ENCODE measurements at places on chromosomes 5 and 9.

GRCh38 chr9:116900543-116900942 lies 213.4 kb downstream of the TRIM32 start:
- no peak for DNase-seq

DNA sequence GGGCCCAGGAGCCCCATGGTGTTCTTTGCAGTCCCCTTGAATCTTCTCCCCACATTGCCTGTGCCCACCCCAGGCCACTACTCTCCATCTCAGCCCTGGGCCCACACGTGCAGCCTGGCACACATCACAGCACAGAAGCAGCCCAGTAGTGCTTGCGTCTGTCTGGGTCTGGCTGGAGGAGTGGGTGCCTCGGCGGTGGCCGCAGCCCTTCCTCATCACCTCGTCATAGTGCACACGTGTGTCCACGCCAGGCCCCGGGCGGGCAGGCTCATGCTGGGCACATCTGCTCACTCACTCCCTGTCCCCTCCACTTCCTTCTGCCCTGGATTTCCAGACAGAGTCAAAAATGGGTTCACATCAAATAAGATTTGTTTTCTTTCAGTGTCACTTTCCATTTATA lies 33.3 kb downstream of the FGF1 start:
- no peak for DNase-seq

GRCh38 chr5:142309747-142310318 lies 15.0 kb downstream of the SPRY4 start:
- no peak for DNase-seq

- DNase-seq, result no peak
These were observed 16.1 kb downstream of the PCSK5 start for GRCh38 chr9:75906531-75906930.

GRCh38 chr5:119273391-119273839 lies 82.4 kb upstream of the TNFAIP8 start:
- DNase-seq, result no peak

DNA sequence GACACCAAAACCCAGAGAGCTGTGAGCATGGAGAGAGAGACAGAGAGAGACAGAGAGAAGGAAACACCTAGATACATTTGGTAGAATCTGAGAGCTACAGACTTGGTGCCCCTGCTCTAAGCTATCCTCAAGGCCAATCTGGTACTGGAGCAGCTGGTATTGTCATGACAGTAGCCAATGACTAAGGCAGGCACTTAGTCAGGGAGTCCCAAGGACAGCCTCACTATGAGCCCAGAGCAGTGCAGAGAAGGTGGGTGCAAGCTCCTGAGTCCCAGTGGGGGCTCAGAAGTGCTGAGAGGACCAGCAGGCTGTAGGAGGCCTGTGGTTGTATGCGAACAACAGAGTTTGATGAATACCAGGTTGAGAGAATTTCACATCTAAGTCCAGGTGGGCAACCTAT lies 300.4 kb upstream of the ZNF608 start:
- no peak for DNase-seq

DNA sequence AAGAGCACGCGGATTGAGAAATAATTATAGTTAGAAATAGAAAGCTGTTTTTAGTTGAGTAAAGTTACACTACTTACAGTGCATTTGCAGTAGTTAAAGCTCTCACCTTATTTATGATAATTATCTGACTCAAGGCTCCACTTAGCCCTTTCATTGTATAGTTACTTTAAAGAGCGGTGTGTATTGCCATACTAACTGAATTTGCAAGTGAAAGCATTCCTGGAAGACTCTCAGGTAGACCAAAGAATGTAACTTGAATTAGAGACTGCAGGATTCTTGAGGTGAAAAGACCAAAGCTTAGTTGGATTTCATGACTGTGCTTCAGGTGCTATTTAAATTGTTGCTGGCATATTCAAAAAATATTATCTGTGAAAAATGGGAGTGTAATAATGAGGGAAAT lies 4.2 kb upstream of the RASA1 start:
- DNase-seq, result no peak

DNA sequence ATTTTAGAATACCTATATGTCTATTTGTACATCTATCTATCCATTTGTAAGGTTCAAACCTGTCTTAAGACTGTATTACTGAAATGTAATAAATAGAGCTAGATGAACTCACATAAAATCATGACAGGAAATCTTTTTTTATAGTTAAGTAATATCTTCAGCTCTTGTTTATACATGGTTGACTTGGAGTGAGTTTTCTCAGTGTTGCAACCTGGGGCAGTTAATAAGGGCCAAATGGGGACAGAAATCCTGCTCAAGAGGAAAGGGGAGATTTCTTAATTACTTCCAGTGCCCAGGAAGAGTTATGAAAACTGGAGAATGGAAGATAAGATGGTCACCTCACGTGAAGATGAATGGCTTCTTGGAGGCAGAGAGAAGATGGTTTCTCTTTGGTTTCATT lies 265.1 kb upstream of the FBXL7 start:
- DNase-seq, result no peak

- DNase-seq, result no peak
These were observed 24.8 kb upstream of the ERAP2 start for GRCh38 chr5:96851312-96852062.

DNA sequence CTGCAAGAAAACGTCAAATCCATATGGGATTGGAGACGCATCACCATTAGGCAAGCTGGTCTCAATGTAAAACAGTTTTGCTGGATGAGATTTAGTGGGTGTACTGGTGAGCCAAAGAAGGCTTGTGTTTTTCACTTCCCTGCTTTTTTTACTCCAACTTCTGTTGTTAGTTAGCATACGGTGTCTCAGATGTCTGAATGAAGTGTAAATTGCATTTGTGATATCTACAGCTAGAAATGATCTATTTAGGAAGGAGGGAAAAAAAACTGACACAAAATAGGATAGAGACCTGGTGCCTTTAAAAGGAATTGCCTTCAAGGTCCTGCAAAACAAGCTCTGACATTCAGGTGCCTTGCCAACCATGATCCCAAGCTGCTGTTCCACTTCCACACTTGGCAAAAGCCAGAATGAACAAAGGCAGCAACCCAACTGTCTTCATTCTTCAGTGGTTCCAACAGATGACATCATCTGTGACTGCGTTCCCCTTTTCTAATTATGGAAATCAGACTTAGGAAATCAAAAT lies 104.2 kb upstream of the RAI14 start:
- DNase-seq, result no peak

DNA sequence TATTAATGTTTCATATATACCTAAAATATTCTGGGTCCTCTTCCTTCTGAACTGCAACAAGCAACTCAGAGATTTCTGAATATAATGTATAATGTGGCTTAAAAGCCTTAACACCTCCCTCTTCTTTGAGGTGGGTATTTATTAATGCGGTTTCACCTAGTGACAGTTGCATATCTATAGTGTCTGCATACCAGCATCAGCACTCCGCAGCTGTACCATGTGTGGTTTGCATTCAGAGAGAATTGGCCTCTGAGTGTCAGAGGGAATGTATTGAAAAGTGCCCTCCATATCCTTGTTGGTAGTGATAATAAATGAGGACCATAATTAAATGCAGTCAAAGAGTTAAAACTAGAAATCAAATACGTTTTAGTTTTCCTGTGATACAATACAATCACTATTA lies 256.6 kb upstream of the ARRDC3 start:
- no peak for DNase-seq

DNA sequence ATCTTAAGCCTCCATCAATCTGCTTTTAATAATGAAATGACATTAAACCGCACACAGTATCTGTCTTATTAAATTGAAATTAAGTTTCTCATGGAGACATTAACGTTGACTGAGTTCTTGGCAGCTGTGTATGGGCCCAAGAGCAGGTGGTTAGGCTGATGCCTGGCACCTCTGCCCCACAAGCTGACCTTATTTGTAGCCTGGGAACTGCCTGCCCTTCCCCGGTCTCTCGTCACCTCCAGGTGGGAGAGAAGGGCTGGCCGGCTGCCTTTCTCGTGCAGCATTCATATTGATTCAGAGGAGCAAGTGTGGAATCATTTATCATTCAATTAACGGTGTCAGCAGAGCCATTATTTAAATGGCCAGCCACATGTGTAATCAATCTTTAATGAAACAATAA lies 53.0 kb upstream of the FCN1 start:
- DNase-seq, result no peak

DNA sequence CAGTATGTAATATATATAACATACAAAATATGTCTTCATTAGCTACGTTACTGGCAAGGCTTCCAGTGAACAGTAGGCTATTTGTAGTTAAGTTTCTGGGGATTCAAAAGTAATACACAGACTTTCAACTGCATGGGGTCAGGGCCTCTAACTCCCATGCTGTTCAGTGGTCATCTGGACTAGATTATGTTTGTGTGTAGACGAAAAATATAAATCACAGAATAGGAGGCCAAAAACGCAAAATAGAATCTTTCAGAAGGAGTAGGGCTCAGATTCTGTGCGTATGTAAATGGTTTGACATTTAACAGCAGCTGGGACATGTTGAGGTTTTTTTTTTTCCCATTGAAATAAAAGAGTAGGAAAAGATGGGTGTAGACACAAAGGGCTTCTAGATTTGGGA lies 1048.7 kb upstream of the WWC1 start:
- no peak for DNase-seq

DNA sequence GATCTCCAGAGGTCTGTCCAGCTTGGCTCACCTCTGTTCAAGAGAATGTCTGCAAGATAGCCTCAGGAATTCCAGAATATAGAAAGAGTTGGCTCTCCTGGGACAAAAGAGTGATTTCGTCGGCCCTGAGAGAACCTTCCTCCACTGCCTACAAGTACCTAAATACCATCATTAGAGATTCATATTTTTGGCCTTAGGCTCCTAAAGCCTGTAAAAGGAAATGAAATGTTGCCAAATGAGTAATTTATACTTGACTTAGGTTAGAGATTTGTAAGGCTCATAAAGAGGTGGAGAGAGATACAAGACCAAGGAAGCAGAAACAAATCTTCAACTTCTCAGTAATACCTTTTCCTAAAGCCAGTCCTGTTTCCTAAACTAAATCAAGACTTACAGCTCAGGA lies 146.2 kb downstream of the CCDC192 start:
- no peak for DNase-seq

DNA sequence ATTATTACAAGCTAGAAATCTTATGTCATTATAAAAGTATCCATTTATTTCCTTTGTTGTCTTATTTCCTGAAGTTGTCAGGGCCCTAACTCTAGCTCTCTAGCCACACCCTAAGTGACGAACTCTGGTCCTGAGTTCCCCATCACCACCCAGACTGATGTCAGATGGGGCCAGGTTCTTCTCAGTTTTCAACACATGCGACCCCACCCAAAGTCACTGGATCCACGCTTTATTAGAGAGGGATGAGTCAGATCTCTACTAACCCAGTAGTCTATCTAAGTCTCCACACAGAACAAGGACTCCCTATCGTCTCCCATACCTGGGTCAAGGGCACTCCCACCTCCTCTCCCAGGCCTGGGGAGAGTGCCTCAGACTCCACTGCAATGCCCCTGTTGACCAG lies 6.8 kb upstream of the FEM1C start:
- DNase-seq, result no peak

DNA sequence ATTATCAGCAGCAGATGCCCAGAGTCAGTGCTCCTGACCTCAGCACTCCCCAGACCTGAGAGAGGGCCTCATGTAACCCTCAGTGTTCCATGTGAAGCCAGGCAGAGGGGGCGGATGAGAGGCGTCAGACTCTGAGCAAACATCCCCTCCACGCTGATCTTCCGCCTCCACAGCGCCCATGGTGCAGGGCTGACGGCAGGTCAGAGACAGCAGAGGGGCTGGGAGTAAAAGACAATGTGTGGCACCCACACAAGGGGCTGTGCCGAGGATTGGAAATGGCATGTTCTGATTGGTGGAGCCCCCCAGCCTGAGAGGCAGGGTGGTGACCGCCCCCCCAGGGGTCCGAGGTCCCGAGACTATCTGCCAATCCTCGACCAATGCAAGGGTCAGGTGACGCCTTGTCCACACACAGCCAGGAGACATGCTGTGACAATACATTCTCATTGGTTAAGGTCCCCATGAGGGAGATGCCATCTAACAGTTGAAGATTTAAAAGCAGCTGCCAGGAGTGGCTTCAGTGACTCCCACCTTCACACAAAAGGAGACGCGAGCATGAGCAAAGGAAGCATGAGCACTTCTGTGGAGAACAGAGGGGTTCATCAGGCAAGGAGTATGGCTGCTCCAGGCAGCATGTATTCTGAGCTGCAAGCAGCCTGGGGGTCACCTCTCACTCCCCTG lies 19.3 kb upstream of the SLC25A51 start:
- no peak for DNase-seq

GRCh38 chr9:87323928-87324327 lies 173.7 kb upstream of the DAPK1 start:
- no peak for DNase-seq

- no peak for DNase-seq
These were observed 29.3 kb downstream of the POLR1E start for GRCh38 chr9:37514999-37515398.

GRCh38 chr9:83681490-83681889 lies 26.3 kb downstream of the UBQLN1 start:
- no peak for DNase-seq

- DNase-seq, result no peak
These were observed 35.3 kb upstream of the SMARCA2 start for GRCh38 chr9:1979741-1980367.

DNA sequence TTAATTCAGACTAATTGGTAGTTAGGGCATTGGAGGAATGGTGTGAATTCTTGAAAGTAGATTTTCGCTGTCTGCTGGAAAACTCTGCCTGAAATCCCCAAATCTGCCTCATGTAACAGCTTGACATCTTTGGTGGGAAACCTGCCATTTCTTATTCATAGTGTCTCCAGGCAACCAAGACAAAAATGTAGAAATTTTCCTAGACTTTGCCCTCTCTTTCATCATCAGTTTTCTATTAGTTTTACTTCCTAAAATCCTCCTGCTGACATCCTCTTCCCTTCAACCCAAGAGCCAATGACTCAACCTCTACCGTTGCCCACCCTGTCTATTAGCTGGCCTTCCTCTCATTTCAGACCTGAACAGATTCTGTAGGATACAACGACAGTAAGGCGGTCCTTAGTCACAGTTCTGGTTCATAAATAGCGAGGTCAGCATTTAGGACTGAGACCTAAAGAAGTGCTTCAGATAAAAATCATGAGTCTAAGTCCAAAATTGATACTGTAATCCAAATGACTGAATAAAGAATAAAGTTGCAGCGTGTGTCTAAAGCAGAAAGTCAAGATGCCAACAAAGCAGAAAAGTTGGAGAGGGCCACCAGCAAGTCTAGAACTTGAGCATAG lies 133.9 kb downstream of the MUSK start:
- no peak for DNase-seq

- DNase-seq, result no peak
These were observed 284.3 kb downstream of the ARHGAP26 start for GRCh38 chr5:143054480-143054941.

- no peak for DNase-seq
These were observed 81.4 kb downstream of the EDIL3 start for GRCh38 chr5:84303315-84303714.

- no peak for DNase-seq
These were observed 290.6 kb downstream of the PIK3R1 start for GRCh38 chr5:68505917-68506860.

- no peak for DNase-seq
These were observed 153.7 kb upstream of the DAPK1 start for GRCh38 chr9:87343816-87344430.

DNA sequence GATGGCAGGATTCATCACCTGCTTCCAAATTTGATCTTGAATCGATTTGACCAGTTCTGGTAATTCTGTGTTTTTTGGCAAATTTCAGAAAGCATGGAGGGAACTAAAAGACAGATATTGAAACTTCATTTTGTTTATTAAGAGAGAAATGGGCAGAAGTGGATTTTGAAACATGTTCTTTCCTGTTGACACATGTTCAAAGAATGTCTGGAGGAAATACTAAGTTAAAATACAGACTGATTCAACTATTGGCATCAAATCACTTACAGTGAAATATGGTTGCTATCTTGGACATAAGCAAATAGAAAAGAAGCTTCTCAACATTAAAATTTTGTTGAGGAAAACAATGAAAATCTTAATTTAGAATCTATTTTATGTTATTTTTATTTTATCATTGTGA lies 19.3 kb upstream of the GZMK start:
- DNase-seq, result no peak

Measured in COR-L47 (cell line).